ENCODE measurements at places on chromosomes 5 and 9. TPM values are rescaled to one million over a fixed set of nuclear protein-coding genes. Genes with fewer than 3 reads are reported as not detected.
A peak's percentile ranks its signal among the peaks of the same experiment; 100 is the strongest.

OR13J1 gene
- not detected for total RNA-seq

- no peak for DNase-seq
- H3K27ac ChIP-seq, result no peak overlapping the region
- peaks cover 8% of the 10 kb centered on the region for H3K27me3 ChIP-seq
- no peak overlapping the region for H3K4me3 ChIP-seq
Observed at GRCh38 chr9:93810028-93810971, 144.9 kb downstream of the BARX1 start.

DNA sequence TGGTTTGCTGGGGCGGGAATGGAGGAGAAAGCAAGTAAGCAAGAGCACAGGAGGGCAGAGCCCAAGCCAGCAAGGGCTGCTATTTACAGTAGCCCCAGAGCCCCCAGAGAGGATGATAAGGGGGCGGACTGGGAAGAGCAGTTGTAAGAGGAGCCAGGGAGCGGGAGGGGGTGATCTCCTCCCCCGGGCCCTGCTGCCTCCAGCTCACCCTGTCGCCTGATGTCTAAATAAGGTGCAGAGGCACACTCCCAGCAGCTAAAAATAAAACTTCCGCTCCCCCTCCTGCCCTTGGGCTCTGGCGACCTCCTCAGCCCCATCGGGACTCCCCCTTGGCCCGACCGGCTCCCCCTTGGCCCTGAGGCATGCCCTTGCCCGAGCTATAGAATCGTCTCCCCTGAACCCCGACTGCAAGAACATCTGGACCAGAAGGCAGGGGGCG lies 14.4 kb upstream of the CCDC69 start:
- no peaks in the 10 kb centered on the region for H3K36me3 ChIP-seq
- no peak overlapping the region for H3K27ac ChIP-seq
- no peak for DNase-seq
- no peaks in the 10 kb centered on the region for H3K27me3 ChIP-seq
- peaks cover 4% of the 10 kb centered on the region for H3K4me1 ChIP-seq
- H3K4me3 ChIP-seq, result no peak overlapping the region

GRCh38 chr5:65742565-65743231 lies 20.7 kb downstream of the NLN start:
- H3K4me1 ChIP-seq, result peaks cover 21% of the 10 kb centered on the region
- no peak for DNase-seq
- no peak overlapping the region for H3K4me3 ChIP-seq
- H3K36me3 ChIP-seq, result peaks cover 4% of the 10 kb centered on the region
- no peaks in the 10 kb centered on the region for H3K27me3 ChIP-seq

DNA sequence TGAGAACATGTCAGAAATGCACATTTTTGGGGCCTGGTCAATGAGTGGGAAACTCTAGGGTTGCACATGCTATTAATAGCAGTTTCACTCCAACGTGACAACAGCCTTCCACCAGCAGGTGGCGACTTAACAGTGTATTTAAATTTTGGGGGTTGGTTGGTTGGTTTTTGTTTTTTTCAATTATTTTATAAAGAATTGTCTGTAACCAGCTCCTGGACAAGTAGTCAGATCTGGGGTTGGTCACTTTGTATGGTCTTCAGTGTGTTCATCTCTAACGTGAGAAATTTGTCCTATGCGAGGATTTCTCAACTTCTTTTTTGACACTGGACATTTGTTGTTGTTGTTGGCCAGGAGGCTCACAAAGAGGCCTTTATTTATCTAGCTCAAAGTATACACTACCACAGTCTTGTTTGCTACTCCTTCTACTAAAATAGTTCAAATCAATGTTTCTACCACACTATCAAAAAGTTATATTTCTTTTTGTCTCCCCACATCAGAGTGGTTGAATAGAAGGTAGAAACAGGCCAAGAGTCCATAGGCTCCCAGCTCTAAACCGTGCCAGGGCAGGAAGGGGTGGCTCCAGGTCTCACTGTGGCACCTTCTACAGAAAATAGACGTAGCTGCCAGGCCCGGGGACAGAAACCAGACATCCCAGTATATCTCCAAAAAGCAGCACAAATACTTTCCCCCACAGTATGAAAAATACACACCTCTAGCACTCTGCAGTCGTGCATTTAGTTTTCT lies 110.4 kb downstream of the TRPM6 start:
- no peak overlapping the region for H3K27ac ChIP-seq
- no peaks in the 10 kb centered on the region for H3K27me3 ChIP-seq
- no peak overlapping the region for H3K4me3 ChIP-seq
- peaks cover 2% of the 10 kb centered on the region for H3K4me1 ChIP-seq

NFIB gene
- 15.3 TPM for total RNA-seq

GFPT2 gene
- total RNA-seq, result 1.7 TPM

- DNase-seq, result no peak
- H3K27ac ChIP-seq, result peak overlapping the region; percentile 4
- H3K27me3 ChIP-seq, result no peaks in the 10 kb centered on the region
- H3K4me1 ChIP-seq, result peaks cover 18% of the 10 kb centered on the region
- H3K4me3 ChIP-seq, result no peak overlapping the region
- H3K36me3 ChIP-seq, result peaks cover under 1% of the 10 kb centered on the region
Observed at GRCh38 chr5:41212935-41213334, 397 bp downstream of the C6 start.

NIM1K gene
- total RNA-seq, result 0.19 TPM

GRCh38 chr5:127012916-127013315 lies 17.4 kb downstream of the MARCHF3 start:
- no peaks in the 10 kb centered on the region for H3K27me3 ChIP-seq
- no peak overlapping the region for H3K27ac ChIP-seq
- H3K4me3 ChIP-seq, result no peak overlapping the region
- H3K36me3 ChIP-seq, result peaks cover 1% of the 10 kb centered on the region

DNA sequence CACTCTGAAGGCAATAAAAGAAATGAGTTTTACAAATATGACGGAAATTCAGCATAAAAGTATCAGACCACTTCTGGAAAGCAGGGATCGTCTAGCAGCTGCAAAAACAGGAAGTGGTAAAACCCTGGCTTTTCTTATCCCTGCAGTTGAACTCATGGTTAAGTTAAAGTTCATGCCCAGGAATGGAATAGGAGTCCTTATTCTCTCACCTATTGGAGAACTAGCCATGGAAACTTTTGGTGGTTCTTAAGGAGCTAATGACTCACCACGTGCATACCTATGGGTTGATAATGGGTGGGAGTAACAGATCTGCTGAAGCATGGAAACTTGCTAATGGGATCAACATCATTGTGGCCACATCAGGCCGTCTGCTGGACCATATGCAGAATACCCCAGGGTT lies 93.5 kb upstream of the RGMB start:
- DNase-seq, result no peak
- no peak overlapping the region for H3K4me3 ChIP-seq
- H3K36me3 ChIP-seq, result no peaks in the 10 kb centered on the region
- no peaks in the 10 kb centered on the region for H3K4me1 ChIP-seq
- H3K27me3 ChIP-seq, result no peaks in the 10 kb centered on the region
- H3K27ac ChIP-seq, result no peak overlapping the region

- H3K4me1 ChIP-seq, result no peaks in the 10 kb centered on the region
- H3K36me3 ChIP-seq, result no peaks in the 10 kb centered on the region
- H3K27me3 ChIP-seq, result no peaks in the 10 kb centered on the region
- H3K4me3 ChIP-seq, result no peak overlapping the region
- no peak overlapping the region for H3K27ac ChIP-seq
- DNase-seq, result no peak
Observed at GRCh38 chr9:19689328-19690101, 99.3 kb downstream of the SLC24A2 start.

DNA sequence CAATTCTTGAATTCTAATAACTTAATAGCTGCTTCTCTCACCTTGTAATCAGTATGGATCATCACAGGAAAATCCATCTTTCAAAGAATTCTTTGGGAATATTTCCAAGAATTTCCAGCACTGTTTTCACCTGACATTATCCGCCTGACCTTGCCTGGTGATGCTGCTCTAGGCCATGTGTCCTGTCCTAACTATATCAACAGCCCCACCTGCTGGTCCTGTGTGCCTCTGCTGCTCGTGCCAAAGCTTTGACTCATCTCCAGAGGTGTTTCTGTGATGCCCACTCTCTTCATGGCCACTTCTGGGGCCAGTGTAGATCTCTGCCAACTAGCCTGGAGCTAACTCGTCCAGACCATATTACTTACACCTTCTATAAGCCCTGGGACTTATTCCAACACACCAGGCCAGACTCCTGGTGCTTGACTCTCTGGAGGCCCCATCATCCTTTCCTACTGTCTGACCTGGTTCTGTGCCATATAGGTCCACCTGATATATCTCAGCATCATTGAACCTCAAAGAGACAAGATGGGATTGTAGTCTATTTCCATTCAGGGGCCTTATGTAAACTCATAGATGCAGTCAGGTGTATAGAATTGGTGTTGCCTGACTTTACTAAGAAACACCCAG lies 67.5 kb upstream of the CKMT2 start:
- H3K36me3 ChIP-seq, result no peaks in the 10 kb centered on the region
- H3K4me3 ChIP-seq, result no peak overlapping the region
- no peaks in the 10 kb centered on the region for H3K4me1 ChIP-seq
- peak; percentile 43 for DNase-seq

GRCh38 chr9:121344184-121344583 lies 25.9 kb downstream of the STOM start:
- H3K27ac ChIP-seq, result no peak overlapping the region
- H3K4me1 ChIP-seq, result peaks cover 11% of the 10 kb centered on the region
- no peaks in the 10 kb centered on the region for H3K27me3 ChIP-seq
- no peaks in the 10 kb centered on the region for H3K36me3 ChIP-seq

- no peak for DNase-seq
- no peaks in the 10 kb centered on the region for H3K27me3 ChIP-seq
- no peaks in the 10 kb centered on the region for H3K36me3 ChIP-seq
- H3K4me3 ChIP-seq, result no peak overlapping the region
Observed at GRCh38 chr5:164053123-164053522, 547.7 kb downstream of the MAT2B start.

- no peak for DNase-seq
- peaks cover 5% of the 10 kb centered on the region for H3K27me3 ChIP-seq
- H3K4me3 ChIP-seq, result peak overlapping the region; percentile 92
- no peaks in the 10 kb centered on the region for H3K36me3 ChIP-seq
- H3K4me1 ChIP-seq, result peaks cover 32% of the 10 kb centered on the region
Observed at GRCh38 chr5:36743891-36744772, 132.4 kb upstream of the NIPBL start.

All from progenitor cell of endocrine pancreas (in vitro differentiated cells).